CD4-positive, alpha-beta T cell treated with Interleukin-2 at 100 ng/mL for 4 hours (primary cell): ENCODE measurements at places on chromosomes 13 and 19.

- no peak for DNase-seq
These were observed 765.1 kb downstream of the DIAPH3 start for GRCh38 chr13:59398661-59399060.

- no peak for DNase-seq
These were observed 249.0 kb downstream of the LHFPL6 start for GRCh38 chr13:39353988-39354387.

- no peak for DNase-seq
These were observed 239.9 kb upstream of the TSHZ3 start for GRCh38 chr19:31589109-31589508.

DNA sequence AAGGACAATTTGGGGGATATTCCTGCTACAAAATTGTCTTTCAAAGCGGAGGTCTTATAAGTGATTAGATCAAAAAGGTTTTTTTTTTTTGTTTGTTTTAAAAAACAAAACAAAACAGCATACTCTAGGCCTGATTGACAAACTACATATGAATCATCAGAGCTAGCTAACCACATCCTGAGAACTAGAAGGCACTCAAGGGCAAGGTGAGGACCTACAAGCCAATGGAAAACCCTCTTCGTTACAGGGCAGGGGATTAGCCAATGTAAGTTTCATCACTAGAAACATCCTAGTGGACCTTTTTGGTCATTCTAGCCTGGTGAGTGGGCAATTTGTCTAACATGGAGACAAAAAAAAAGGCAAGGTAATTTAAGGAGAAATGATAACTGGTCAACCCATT lies 428.6 kb downstream of the RFC3 start:
- DNase-seq, result no peak

DNA sequence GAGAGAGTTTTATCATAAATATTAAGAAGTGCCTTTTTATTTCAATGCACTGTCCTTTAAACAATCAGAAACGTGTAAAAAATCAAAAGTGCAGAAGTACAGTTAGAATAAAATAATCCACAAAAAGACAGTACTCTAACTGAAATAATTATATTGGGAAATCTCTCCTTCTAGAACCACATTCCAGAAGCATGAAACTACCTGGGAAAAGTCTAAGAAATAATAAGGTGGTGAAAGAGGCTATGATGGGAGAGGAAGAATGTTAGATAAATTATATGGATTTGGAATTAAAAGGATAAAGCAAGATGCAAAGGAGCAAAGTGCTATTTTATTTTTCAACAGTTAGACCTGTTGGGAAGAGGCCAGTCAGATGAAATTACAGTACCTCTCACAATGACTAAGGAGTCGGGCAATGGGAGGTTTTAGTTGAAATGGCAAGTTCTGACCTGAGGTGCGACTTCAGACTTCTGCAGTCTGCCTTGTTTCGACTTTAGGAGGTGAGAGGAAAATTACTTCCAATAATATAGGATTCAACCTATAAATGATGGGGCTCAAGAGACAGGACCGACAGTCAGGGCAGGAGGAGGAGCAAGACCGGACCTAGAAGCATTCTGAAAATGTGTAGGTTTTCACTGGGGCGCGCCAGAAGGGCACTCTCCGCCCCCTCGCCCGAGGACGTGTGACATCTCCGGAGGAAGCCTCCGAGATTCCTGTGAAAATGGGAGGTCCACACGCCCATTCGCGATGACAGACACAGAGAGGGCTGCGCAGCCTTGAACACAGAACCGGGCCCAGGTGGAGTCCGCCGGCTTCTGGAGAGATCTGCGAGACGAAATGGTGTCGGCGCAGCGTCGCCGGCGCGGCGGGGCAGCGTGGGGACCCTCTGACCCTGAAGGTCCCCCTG lies 717 bp downstream of the SPRYD7 start:
- DNase-seq, result peak; percentile 27

- DNase-seq, result no peak
These were observed 776 bp upstream of the LENG1 start for GRCh38 chr19:54160182-54160811.

- DNase-seq, result peak; percentile 82
These were observed 2.3 kb upstream of the EML2 start for GRCh38 chr19:45641274-45642105.

DNA sequence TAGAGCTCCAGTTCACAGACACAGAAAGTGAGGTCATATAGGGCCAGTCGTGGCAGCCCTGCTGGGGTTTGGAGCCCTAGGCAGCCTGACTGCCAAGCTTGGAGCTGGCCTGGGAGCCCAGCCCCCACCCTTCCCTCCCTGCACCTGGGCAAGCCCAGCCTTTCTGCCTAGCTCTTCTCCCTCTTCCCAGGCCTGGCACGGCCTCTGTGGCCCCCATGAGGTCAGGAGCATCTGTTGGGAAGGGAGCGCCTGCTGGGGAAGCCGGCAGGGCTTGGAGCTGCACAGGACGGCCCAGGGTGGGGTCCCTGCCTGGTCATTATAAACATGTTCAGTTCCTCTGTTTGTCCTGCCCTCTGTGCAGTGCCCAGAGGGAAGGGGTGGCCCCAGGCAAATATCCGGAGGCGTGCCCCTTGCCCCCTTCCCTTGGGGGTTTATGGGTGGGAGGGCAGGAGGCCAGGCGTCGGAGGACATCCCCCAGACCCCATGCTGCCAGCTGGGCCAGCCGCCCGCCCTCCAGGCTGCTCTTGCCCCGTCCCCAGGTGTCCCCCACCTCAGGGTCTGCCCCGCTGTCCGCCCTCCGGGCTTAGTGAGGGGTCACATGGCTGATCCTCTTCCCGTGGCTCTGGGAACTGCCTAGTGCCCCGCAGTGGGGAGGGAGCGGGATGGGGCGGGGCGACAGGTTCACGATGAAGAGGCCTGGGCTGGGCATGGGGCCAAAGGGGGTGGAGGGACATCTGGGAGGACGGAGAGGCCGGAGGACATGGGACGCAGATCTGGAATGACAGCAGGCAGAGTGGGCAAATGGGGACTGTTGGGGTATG lies 30.0 kb upstream of the NCCRP1 start:
- DNase-seq, result no peak

GRCh38 chr13:41408121-41408520 lies 49.2 kb upstream of the RGCC start:
- no peak for DNase-seq

DNA sequence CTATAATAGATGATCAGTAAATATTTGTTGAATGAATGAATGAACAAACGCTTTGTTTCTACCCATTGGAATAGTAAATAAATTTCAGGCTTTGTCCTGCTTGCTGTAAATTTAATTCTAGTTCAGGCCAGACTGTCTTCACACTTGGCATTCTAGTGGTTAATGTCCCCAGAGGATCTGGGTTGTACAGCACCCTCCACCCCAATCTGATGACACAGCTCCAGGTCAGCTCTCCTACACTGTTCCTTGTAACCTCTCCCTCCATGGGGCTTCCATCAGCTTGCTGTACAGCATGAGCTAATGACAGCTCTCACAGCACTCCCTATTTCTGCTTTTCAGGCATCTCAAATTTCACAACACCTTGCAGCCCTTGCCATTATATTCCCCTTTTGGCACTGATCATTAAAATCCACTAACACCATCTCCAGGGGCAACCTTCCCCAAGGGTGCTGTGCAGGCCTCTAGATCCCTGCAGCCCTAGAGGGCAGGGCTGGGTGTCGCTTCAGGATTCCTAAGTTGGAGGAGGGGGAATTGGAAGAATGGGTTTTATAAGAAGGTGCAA lies 12.7 kb upstream of the KL start:
- DNase-seq, result no peak

- peak; percentile 85 for DNase-seq
These were observed at the start of gene ZNF541 for GRCh38 chr19:47573071-47574026. Gene ZNF541 (minus strand): TSS chr19:47573148. CDS start chr19:47555856, 17,292 bp downstream.

DNA sequence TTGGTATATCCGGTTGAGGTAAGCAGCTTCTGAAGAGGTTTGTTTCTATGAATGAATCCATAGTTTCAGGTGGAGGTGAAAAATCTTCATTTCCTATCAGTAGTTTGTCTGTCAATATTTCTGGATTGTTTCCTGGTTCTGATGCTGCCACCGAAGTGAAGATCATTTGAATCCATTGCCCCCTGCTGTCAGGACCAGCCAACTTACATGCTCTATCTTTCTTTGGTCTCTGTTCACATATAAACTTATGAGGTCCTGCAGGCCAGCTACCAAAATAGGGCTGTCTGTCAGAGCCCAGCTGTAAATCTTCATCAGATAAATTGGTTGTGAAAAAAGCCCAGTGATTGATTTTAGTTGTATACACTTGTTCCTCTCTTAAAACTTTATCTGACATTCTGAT lies 15.2 kb upstream of the N4BP2L1 start:
- DNase-seq, result peak; percentile 54

GRCh38 chr13:57899096-57899495 lies 267.6 kb downstream of the PCDH17 start:
- no peak for DNase-seq

DNA sequence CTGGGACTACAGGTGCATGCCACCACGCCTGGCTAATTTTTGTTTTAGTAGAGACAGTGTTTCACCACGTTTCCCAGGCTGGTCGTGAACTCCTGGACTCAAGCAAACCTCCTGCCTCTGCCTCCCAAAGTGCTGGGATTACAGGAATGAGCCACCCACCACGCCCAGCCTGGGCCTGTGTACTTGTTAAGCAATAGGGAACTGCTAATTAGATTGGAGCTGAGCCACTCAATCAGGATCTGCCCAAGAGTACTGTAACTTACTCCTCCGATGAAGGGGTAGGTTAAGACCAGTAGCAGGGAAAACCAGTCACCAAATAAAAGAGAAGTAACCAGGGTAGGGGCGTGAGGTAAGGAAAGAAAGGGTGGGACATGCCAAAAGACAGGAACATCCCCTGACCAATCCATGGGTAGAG lies 2.3 kb downstream of the DDX39A start:
- no peak for DNase-seq

DNA sequence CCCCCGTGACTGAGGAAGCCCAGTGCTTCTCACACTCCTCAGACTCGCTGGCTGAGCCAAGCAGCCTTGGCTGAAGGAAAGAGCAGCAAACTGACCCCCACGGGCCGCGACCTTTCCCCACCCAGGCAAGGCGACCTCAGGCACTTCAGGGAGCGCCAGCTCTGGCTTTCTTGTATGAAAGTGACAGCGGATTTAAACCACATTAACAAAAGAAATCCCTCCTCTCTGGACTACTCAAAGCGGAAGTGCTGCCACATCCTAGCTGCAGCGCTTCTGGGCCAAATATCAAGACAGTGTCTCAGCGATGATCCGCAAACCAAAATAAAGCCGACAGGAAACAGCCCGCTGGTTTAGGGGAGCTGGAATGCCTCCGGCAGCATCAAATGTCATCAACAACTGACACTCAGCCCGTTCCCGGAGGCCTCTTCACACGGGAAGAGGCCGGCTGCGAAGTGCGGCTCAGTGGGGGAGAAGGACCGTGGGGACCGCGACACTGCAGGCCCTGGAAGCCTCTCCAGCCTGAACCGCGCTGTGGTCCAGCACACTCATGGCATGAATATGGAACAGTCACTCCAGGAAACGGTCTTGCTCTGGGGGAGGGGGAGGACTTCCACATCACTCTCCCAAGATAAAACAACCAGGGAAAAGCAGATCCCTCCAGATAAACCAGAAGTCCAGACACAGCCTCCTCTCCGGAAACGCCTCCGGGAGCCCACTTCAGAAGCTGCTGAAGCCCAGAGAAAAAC lies 1.4 kb downstream of the RASA3 start:
- DNase-seq, result peak; percentile 70

DNA sequence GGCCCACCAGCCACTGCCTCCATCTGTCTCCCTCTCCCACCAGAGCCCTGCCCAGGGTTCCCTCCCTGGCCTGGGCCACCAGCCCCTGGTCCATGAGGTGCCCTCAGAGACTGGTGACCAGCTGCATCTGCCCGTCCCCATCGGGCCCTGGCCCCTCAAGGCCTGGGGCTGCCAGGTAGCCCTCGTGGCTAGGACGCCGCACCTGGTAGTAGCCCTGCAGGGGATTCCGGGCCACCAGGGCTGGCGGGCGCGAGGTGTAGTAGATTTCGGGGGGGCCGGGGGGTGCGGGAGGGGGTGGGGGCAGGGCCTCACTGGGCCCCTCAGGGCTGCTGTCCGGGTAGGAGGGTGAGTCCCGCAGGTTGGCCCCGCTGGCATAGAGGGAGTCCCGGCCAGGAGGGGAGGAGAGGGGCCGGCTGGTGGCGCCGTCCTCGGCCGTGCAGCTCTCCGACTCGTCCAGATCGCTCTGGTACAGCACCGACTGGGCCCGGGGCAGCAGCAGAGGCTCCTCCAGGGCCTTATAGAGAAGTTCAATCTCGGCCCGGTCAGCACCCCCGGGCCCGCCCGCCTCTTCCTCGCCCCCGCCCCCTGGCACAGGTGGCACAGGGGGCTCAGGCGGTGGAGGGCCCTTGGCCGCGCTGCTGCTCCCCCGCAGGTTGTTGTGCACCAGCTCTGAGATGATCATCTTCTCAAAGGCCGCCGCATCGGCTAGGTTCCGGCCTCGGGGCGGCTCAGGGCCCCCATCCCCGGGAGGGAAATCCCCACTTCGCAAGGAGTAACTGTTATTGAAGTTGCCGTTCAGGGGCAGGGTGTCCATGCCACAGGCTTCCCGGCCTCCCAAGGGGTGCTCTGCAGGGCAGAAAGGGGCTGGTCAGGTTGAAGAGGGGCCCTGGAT lies 14.6 kb upstream of the ASF1B start:
- DNase-seq, result no peak

DNA sequence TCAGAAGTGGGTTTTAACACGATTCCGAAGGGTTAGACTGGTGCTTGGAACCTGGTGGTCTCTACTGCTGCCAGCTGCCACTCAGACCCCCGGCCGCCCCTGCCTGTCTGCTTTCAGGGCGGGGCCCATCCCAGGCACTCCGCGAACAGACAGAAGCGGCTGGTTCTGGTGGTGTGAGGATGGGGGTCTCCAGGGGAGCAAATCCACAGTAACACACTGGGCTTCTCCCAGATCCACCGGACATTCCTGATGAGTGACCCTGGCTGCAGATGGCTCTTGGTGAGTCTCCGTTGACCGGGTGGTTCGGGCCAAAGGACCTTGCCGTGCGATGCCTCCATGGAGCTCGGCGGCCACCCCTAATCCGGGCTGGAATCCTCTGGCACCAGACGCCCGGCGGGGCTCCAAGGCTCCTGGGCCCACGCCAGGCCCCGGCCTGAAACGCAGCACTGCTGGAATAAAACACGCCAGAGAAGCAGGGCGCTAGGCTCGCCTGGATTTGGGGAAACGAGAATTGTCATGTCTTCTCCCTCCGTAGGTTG lies 2.1 kb upstream of the PTBP1 start:
- no peak for DNase-seq

DNA sequence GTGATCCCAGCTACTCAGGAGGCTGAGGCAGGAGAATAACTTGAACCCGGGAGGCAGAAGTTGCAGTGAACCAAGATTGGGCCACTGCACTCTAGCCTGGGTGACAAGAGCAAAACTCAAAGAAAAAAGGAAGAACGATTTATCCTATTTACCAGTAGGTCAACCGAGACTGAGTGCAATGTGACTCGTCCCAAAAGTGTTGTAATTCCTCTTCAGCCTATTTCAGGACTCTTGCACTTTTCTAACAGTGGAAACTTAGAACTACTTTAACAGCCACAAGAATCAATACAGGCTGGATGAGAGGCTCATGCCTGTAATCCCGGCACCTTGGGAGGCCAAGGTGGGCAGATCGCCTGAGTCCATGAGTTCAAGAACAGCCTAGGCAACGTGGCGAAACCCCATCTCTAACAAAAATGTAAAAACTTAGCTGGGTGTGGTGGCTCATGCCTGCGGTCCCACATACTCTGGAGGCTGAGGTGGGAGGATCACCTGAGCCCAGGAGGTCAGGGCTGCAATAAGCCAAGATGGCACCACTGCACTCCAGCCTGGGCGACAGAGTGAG lies 4.3 kb upstream of the NR1H2 start:
- DNase-seq, result no peak

GRCh38 chr13:40171566-40171965 lies 494.9 kb downstream of the FOXO1 start:
- no peak for DNase-seq
